ENCODE measurements at places on chromosomes 16 and 17. TPM values are rescaled to one million over a fixed set of nuclear protein-coding genes. Genes with fewer than 3 reads are reported as not detected.

Gene CSH1
- total RNA-seq = not detected

GRCh38 chr16:14437426-14437825 is 192.6 kb downstream of the PARN start:
- H3K27me3 ChIP-seq = no peaks in the 10 kb centered on the region
- H3K4me1 ChIP-seq = no peaks in the 10 kb centered on the region
- DNase-seq = no peak
- H3K36me3 ChIP-seq = no peaks in the 10 kb centered on the region
- H3K27ac ChIP-seq = no peak overlapping the region

GRCh38 chr16:67883146-67883871 is 1.4 kb upstream of the NRN1L start:
- H3K4me3 ChIP-seq = no peak overlapping the region
- H3K36me3 ChIP-seq = no peaks in the 10 kb centered on the region
- no peak overlapping the region for H3K27ac ChIP-seq
- no peak for DNase-seq
- H3K4me1 ChIP-seq = peaks cover 6% of the 10 kb centered on the region

- peak overlapping the region; percentile 12 for H3K27ac ChIP-seq
- DNase-seq = peak; percentile 42
- H3K4me3 ChIP-seq = no peak overlapping the region
- H3K4me1 ChIP-seq = peaks cover 4% of the 10 kb centered on the region
- no peaks in the 10 kb centered on the region for H3K36me3 ChIP-seq
These were observed 24.7 kb upstream of the KIFC3 start for GRCh38 chr16:57826706-57827625.

Gene SNX20
- total RNA-seq = 1.0 TPM

Gene TM4SF5
- not detected for total RNA-seq
